Endothelial cell of umbilical vein (primary cell): ENCODE measurements at places on chromosomes 7 and 10. TPM values are rescaled to one million over a fixed set of nuclear protein-coding genes. Genes with fewer than 3 reads are reported as not detected.

Gene SMURF1
- 22.3 and 22.8 TPM in 2 replicates for total RNA-seq

DNA sequence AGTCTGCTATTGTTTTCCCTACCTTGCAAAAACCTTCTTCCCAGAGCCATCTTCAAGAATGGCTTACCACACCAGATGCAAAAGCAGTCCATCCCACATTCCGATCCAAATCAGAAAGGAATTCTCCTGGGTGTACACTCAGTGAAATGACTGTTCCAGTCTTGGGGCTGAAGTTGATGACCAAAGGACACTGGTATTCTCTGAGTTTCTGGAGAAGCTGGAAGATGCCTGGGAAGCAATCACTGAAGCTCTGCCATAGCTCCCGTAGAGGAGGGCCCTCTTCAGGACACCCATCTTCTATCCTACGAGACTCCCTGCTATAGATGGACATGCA, 155.7 kb downstream of the LCOR start:
- DNase-seq: no peak

Gene METTL27
- 1.2 and 10.8 TPM in 2 replicates for total RNA-seq

Gene CPA2
- not detected in 2 replicates for total RNA-seq

Gene PON3
- 2.0 and 3.4 TPM in 2 replicates for total RNA-seq

Gene PDK4
- 1.2 and 2.5 TPM in 2 replicates for total RNA-seq

DNA sequence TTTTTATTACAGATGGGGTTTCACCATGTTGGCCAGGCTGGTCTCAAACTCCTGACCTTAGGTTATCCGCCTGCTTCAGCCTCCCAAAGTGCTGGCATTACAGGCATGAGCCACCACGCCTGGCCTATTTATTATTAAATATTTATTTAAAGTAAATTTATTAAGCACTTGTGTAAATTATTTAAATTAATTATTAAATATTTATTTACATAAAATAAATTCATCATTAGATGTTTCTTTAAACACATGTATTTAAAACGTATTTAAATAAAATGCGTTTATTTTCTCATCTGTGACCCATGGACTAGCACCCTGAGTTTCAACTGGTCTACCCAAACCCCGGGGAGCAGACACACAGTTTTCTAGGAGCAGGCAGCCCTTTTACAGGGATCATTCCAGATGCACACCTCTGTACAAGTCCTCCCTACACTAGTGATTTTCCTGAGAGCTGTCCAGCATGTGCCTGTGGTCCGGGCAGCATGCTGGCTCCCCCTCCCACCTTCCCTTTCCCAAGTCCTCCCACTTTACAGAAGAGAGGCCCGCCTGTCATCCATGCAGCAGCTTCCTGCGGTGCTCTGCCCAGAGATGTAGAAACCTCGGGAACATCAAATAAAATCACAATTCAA, 89.2 kb upstream of the ATP6V0A4 start:
- no peak for DNase-seq
